Stimulated activated CD8-positive, alpha-beta memory T cell treated with anti-CD3 and anti-CD28 coated beads, Interleukin-2, amount 100 ng/mL, for 1 hour (primary cell): ENCODE measurements at places on chromosomes 2 and 18.

- no peak for DNase-seq
Observed at GRCh38 chr18:48607056-48607984, 68.5 kb downstream of the CTIF start.

GRCh38 chr2:158600155-158600802 lies 143.5 kb downstream of the PKP4 start:
- DNase-seq, result no peak

- no peak for DNase-seq
Observed at GRCh38 chr2:69677914-69678313, 34.4 kb upstream of the AAK1 start.

DNA sequence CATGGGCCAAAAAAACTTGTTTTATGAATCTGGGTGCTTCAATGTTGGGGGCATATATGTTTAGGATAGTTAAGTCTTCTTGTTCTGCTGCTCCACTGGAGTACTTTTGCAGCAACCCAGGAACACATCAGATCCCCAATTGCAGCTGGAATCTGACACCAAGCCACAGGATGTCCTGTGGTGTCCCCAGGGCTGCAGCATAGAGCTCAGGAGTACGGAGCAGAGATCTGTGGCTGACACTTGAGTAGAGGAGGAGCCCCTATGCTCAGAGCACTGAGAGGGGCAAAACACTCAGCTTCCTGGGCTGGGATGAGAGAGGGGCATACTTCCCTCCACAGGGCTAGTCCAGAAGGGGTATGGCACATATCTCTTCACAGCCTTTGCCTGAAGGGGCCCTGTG lies 138.9 kb upstream of the ERBB4 start:
- no peak for DNase-seq

DNA sequence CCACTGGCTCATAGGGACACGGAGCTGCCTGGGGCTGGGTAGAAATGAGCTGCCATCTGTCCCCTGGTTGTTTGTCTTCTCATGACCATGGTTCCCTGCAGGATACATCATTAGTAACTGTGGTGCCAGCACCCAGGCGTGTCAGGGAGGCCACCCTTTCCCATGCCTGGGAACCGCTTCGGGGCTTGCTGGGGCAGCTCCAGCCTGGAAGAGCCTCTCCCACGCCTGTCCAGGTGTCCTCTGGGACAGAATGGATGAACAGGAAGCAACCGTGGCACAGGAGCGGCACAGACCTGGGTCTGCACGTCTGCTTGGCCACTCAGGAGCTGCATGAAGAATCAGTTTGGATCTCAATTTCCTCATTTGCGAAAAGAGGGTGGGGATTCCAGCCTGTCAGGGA lies 34.8 kb downstream of the SDC1 start:
- no peak for DNase-seq

DNA sequence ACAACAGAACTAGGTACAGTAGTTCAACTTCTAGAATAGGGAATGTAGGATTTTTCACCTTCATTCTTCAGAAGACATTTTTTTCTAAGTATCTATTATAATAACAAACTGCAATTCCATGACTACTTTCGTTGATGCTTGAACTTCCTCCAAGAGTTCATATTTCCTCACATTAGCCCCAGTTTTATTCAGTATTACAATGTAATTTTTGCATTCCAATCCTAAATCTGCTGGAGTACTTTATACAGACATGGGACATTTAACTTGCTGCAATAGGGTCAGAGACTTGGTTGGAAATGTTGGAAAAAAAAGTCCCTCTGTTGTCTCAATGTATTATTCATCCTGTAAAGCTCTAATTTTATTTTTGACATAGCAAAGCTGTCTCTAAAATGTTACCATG lies 19.6 kb upstream of the FTCDNL1 start:
- DNase-seq, result no peak

DNA sequence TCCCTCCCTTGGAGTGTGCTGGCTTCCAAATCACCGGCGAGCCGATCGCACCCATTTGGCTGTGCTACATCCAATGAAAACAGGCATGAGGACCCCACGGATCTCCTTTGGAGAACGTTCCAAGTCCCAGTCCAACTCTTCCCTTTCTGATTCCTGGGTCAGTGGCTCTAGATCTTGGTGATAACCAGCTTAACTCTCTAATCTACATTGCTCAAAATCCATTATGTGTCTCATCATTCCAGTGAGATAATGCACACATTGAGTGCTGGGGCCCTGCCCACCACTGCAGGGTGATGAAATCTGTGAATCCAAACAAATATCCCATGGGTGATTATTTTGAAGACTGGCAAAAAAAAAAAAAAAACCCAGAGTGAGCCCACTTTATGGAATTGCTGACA lies 232.7 kb upstream of the COPS8 start:
- no peak for DNase-seq

- no peak for DNase-seq
Observed at GRCh38 chr2:202486351-202486750, 110.2 kb downstream of the BMPR2 start.

- peak; percentile 81 for DNase-seq
Observed at GRCh38 chr2:219253753-219254589, at the start of gene TUBA4A. TUBA4A (minus strand) TSS chr2:219253918; CDS start chr2:219253858, 60 bp downstream.

GRCh38 chr2:217429981-217430500 lies 570.2 kb upstream of the TNP1 start:
- no peak for DNase-seq

GRCh38 chr2:16687222-16687621 lies 21.6 kb upstream of the CYRIA start:
- no peak for DNase-seq

GRCh38 chr2:237556773-237557632 lies 9.4 kb upstream of the PRLH start:
- DNase-seq, result no peak

- no peak for DNase-seq
Observed at GRCh38 chr2:31413862-31414550, 536 bp downstream of the XDH start.

DNA sequence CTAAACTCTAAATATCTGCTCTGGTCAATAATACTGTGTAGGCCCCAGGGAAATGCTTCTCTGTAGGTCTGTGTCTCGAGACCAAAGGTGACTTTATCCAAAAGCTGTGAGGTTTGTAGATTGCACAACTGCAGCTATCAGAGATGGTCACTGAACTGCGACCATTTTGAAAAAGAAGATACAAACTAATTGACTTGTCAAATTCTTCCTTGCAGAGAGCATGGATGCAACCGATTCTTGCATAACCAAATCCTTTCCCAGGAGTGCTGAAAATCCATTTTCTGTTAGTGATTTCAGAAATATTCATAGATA lies 155.8 kb downstream of the SH3BP4 start:
- DNase-seq, result no peak

GRCh38 chr2:3960106-3960505 lies 256.7 kb downstream of the DCDC2C start:
- no peak for DNase-seq

- no peak for DNase-seq
Observed at GRCh38 chr2:43327119-43327518, 100.7 kb upstream of the ZFP36L2 start.

- DNase-seq, result no peak
Observed at GRCh38 chr2:148622366-148622765, 22.2 kb upstream of the EPC2 start.

DNA sequence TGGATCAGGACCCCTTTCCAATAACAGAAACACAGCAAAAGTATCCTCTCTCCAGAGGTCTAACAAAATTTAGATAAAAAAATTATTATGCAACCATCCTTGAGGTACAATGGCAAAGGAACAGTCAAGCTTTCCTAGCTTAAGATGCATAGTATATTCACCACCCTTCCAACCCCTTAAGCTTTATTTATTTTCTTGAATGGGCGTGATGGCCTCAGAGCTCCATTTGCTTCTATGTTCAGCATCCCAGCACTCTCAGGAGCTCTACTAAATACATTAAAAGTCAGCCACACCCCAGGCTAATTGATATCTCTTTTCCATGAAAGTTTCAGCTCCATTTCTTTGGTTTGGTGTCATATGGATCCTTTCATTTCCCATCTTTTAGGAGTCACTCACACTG lies 1335.2 kb upstream of the ZEB2 start:
- DNase-seq, result no peak

DNA sequence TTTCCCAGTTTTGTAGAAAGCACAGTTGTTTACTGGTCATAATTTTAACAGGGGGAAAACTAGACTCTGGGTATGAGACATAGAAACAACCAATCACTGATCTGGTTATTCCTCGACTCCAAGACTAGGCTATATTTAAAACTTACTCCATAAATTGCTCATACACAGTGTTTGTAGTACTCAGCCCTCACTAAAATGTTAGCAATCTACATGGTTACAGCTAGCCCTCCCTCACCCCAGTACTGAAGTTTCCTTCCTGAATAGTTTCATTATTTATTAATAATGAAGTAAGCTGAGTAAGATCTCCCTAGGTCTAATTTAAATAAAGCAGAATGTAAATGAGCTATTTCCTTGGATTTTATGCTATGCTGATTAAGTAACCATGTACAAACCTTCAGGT lies 275.1 kb downstream of the CDH20 start:
- DNase-seq, result no peak

DNA sequence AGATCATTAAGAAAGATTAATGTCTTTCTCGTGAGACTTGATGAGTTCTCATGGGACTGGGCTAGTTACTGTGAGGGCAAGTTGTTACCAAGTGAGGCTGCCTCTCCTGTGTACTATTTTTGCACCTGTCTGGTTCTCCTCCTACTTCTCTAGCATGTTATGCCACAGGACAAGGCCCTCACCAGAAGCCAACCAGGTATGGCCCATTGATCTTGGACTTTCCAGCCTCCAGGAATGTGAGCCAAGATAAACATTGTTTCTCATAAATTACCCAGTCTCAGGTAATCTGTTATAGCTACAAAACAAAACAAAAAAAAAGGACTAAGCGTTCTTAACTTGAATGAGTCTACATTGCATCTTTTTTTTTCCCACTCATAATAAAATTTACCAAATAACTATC lies 184.1 kb downstream of the CDH7 start:
- DNase-seq, result no peak

DNA sequence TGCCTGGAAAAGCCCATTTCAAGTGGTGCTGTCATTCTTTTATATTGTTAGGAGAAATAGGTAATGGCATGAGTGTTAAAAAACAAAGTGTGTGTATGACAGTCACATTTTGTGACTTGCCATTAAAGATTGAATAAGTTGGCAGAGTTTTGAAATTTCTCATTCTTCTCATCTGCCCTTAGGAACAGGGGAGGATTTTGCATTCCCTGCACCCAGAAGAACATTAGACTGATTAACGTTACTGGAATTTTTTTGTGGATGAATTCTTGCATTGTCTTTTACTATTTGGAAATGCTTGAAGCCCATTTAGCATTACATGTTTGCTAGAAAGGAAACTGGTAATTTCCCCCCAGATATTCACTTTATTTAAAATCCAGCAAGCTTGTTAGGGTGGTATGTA lies 162.2 kb downstream of the BABAM2 start:
- no peak for DNase-seq

DNA sequence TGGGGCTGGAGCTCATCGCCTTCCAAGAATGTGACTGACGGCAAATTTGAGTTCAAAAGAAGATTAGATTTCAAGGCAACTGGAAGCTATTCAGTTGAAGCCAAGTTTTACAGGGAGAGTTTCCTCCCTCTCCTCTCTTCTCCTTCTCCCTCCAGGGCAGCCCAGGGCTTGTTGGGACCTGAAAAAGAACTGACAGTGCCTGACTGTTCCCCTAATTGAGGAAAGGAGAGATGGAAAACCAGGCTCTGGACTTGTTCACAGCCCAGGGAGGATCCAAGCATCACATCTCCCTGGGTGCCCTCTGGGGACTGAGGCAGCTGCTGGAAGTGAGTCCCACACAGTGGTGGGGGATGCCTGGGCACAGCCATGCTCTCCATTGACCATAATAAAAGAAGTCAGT lies 88.1 kb downstream of the THNSL2 start:
- no peak for DNase-seq

DNA sequence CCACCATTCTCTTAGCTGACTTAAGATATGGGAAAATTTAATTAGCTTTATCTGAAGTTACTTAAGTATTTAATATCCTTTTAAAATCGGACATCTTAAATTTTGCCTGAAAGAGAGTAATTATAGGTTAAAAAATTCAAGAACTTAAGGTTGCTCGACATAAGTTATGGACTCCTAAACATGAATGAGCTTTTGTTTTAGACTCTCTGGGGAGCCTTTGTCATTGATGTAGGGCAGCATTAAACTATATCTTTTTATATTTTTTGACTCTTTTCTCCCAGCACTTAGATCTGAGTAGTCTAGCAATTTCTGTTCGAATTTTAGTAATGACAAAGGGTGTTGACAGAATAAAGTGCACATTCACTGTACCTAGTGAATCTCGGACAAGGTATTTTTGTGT lies 4.7 kb downstream of the PHLPP1 start:
- DNase-seq, result no peak

GRCh38 chr2:42053791-42054701 lies 6.2 kb downstream of the PKDCC start:
- DNase-seq, result no peak

GRCh38 chr2:12169721-12170120 lies 423.3 kb downstream of the LPIN1 start:
- DNase-seq, result no peak

- DNase-seq, result no peak
Observed at GRCh38 chr2:233794128-233794658, 16.1 kb downstream of the MROH2A start.

DNA sequence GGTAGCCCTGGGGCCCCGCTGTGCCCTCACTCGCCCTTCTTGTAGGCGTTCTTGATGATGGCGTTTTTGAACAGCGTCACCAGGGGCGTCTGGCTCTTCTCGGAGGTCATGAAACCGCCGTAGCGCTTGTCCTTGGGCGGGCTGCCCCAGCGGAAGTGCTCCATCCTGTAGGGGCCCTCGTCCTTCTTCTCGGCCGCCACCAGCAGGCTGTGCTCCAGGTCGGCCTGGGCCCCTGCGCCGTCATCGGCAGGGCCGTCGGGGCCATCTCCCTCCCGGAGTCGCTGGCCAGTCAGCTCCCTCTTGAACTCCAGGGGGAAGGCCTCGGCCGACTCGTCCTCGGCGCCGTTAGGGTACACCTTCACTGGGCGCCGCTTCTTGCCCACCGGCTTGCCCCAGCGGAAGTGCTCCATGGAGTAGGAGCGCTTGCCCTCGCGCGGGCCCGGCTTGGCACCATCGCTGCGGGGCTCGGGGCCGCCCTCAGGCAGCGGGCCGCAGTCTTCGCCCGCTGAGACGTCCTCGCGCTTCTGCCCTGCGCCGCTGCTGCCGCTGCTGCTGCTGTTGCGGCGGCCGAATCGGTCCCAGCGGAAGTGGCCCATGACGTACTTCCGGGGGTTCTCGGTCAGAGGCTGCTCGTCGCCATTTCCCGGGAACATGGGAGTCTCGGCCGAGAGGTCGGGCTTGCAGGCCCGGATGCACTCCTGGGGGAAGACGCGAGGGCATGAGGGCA lies 7.2 kb downstream of the POMC start:
- DNase-seq, result peak; percentile 50

DNA sequence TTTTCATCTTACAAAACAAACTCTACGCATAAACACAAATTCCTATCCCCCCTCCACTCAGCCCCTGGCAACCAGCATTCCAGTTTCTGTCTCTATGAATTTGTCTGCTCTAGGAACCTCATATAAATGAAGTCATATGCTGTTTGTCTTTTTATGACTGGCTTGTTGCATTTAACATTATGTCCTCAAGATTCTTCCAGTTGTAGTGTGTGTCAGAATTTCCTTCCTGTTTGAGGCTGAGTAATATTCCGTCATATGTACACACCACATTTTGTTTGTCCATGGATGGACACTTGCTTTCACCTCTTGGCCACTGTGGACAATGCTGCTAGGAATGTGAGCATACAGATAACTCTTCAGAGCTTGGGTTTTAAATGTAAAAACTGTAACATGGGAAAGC lies 272.1 kb downstream of the GBX2 start:
- no peak for DNase-seq
